H4 (cell line): ENCODE measurements at places on chromosomes 7 and 10. TPM values are rescaled to one million over a fixed set of nuclear protein-coding genes. Genes with fewer than 3 reads are reported as not detected.

DNA sequence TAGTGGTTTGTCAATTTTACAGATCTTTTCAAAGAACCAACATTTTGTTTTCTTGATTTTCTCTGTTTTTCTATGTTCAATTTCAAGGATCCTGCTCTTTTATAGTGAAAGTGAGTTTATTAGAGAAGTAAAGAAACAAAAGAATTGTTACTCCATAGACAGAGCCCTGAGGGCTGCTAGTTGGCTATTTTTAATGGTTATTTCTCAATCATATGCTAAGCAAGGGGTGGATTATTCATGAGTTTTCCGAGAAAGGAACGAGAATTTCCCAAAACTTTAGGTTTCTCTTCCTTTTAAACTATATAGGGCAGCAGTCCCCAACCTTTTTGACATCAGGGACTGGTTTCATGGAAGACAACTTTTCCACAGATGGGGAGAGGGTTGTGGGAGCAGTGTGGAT lies 165.0 kb downstream of the CCSER2 start:
- no peak for DNase-seq

DNA sequence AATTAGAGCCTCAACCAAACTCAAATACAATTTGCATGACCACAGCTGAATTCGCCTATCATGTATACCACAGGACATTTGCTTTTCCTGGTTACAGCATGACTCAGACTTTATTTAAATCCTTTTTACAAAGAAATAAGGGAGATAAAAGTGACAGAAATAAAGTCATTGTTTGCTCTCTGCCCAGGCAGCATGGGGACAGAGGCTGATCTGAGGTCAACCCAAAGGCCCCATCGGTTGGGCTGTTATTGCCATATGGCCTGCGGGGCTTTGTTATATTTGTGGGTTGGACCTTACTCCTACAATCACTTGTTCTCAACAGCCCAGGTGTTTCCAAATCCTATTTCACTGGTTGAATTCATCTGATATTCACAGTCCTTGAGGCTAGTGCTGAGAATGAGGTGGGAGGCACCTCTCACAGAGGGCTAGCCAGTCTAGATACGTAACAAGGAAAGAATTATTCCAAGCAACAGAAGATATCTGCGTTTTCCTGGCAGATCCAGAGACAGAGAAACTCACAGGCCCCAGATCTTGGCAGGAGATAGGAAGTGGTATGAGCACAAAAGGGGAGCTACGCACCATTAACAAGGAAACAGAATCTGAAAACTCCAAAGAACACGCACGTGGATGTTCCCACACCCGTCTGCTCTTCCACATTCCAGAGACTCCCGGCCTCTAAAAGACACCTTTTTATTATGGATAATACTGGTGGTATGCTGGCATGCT lies 117.3 kb downstream of the HIPK2 start:
- DNase-seq = no peak

DNA sequence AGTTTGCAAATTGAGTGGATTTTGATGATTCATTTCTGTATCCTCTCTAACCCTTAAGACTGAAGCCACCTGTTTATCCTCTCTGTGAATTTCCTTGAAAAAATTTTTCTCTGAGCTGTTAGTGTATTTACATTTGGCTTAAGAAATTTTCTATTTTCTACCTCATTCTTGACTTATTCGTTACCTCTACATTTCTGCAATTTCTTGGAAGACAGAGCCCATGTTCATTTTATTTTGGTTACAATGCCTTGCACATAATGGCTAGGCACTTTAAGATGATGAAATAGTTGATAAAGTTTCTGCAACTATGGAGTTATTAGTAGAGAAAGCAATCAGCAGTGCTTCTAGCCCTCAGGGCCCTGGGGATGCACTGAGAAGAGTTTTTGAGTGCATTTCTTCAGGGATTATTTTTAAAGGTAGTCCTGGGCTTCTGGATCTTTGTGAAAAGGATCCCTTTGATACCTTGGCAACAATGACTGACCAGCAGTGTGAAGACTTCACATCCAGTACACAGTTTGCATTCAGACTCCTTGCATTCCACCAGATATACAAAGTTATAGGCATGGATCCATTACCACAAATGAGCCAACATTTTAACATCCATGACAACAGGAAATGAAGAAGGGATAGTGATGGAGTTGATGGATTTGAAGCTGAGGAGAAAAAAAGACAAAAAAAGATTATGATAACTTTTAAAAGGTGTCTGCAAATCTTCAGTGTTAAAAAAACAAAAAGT lies 68.2 kb downstream of the CH25H start:
- DNase-seq = no peak

DNA sequence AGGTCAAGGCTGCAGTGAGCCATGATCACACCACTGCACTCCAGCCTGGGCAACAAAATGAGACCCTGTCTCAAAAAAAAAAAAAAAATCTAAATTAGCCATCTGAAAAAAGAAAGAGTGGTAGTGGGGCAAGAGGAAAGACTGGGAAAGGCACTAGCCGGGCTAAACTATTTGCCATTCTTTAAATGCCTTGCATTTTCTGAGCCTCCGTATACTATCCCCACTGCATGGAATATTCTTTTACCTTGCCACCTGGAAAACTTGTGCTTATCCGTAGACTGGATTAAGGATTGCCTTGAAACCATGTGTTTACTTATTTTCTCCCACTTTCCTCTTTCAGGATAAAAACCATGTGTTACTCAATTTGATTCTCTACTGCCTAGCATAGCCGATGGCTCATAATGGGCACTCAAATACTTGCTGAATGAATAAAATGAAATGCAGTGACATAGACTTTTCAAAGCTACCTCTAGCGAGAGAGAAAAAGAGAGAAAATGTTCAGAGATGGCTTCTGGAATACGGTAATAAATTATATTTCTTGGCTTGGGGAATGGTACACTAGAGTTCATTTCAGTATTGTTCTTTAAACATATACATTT lies 30.6 kb downstream of the HYCC1 start:
- DNase-seq = no peak

GRCh38 chr7:25951414-25952260 lies 200.4 kb upstream of the NFE2L3 start:
- DNase-seq = no peak

GRCh38 chr7:74449809-74450397 lies 3.8 kb upstream of the GTF2IRD1 start:
- DNase-seq = peak; percentile 47

DNA sequence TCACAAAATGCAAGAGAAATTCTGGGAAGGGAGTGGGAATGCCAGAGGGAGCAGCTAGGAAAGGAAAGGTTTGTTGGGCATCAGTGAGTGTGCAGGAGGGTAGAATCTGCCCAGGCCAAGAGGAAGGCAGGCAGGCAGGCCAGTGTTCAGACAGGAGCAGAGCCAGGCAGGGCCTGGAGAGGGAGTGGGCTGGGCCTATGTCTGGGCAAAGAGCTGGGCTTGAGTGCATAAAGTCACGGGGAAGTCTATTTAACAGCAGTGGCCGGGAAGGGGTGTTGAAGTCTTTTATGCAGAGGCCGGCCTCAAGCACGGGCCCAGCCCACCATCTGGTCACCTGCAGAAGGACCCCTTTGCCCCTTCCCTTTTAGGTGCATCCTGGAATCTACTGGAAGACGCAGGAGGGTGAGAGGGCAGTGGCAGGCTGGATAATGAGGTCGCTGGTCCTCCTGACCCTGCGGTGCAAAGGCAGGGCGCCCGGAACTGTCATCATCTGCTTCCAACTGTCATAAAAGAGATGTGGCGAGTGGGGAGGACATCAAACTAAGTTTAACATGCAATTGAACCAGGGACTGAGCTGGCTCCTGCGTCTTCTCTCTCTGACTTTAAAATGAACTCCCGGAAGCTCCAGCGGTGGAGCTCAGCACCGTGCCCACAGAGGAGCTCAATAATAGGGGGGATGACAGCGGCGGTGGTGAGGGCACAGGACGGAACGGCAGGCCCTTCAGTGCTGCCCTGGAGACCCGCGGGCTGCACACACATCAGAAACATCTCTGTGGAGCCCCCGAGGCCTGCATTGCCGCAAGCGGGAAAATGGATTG lies 29.5 kb downstream of the CARD11 start:
- DNase-seq = no peak

- DNase-seq = peak; percentile 38
Observed at GRCh38 chr10:59580026-59580863, 129.4 kb downstream of the SLC16A9 start.

- DNase-seq = peak; percentile 40
Observed at GRCh38 chr10:90847436-90847835, 10.4 kb downstream of the HTR7 start.

Gene ARMH3
- 3.1 and 6.3 TPM in 2 replicates for total RNA-seq

Gene SCIN
- 0.35 and 0.37 TPM in 2 replicates for total RNA-seq
